ENCODE measurements at places on chromosomes 1 and 21. TPM values are rescaled to one million over a fixed set of nuclear protein-coding genes. Genes with fewer than 3 reads are reported as not detected.

CNR2 gene
- not detected for total RNA-seq

OLFML3 gene
- 0.10 TPM for total RNA-seq

UBE2J2 gene
- 49.7 TPM for total RNA-seq

RCSD1 gene
- 27.9 TPM for total RNA-seq

MIXL1 gene
- not detected for total RNA-seq

HSD3B1 gene
- total RNA-seq: not detected

LCE2B gene
- total RNA-seq: not detected

CFHR1 gene
- total RNA-seq: not detected

ARTN gene
- not detected for total RNA-seq

CELA3A gene
- not detected for total RNA-seq

- no peak for DNase-seq
Observed at GRCh38 chr1:245537992-245538391, 383.2 kb downstream of the KIF26B start.

- no peak for DNase-seq
Observed at GRCh38 chr1:211603191-211603701, 24.3 kb upstream of the SLC30A1 start.

DNA sequence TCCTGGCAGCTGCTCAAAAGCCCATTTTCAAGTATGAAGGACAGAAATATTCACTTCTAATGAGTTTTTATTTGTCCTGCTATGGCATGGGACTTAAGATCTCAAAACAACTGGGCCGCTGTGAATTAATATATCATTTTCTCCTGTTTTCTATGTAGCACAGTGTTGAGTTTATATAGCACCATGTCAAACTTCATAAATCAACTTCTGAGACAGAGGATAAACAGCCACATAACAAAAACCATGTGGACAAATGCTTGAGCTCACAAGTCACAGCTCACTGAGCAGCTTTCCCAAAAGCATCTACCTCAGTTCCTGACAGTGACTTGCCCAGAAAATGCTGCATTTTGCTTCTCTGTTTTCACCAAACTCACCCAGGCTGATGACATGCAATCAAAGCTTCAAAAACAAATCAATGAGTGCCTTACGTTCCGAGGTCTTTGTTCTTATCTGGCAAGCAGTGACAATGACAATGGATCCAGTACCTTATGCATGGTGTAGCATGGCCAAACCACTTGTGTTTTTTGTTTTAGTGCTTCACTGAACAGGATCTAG, 722.6 kb downstream of the LRRIQ3 start:
- DNase-seq: no peak

DNA sequence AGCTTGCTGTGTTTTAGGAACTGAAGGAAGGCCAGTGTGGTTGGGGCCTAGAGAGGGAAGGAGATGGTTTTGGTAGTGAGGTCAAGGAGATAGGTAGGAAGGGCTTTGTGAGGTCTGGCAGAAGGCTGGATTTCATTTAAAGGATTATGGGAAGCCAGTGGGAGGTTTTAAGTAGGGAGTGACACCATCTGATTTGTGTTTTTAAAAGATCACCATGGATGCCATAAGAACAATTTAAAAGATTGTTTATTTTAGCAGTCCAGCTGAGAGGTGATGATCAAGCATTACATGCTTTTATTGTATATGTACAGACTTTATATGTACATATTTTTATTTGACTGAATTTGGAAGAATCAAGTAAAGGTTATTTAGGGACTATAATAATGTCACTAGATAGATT, 26.4 kb downstream of the RGL1 start:
- no peak for DNase-seq

- no peak for DNase-seq
Observed at GRCh38 chr21:35169574-35169973, 120.5 kb upstream of the RUNX1 start.

- DNase-seq: no peak
Observed at GRCh38 chr1:95326023-95326422, 92.0 kb downstream of the RWDD3 start.

- no peak for DNase-seq
Observed at GRCh38 chr1:200671235-200671786, 1.6 kb upstream of the DDX59 start.

- DNase-seq: no peak
Observed at GRCh38 chr1:43129426-43129825, 42.7 kb downstream of the EBNA1BP2 start.

GRCh38 chr21:42027085-42027821, 17.1 kb upstream of the ZBTB21 start:
- no peak for DNase-seq

- DNase-seq: no peak
Observed at GRCh38 chr1:41882068-41882477, 36.6 kb downstream of the HIVEP3 start.

DNA sequence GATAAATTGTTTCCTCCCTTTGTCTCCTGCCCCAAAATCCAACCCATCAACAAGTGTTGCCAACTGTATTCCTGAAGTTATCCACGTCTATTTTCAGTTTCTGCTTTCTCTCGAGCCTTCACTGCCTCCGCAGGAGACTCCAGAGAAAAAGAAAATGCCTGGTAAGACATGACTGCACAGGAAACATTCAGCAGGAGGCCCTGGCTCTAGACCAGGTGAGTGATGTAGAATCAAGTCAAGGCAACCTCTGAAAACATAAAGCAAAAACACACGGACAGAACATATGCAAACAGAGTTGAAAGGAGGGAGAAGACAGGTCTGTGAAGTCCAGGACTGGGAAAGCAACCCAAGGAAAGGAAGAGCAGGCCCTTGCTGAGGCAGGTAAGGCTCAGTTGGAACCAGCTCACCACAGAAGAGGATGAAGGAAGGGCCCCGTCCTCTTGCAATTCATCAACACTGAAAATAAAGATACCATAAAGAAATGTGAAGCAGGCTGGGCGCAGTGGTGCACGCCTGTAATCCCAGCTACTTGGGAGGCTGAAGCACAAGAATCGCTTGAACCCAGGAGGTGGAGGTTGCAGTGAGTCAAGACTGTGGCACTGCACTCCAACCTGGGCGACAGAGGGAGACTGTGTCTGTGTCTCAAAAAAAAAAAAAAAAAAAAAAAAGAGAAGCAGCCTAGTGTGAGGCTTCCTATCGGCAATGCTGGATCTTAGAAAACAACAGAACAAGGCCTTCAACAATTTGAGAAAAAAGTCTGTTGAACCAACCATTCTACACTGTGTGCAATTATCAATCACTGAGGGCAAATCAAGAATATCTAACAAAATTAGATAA, 8.8 kb downstream of the NOL9 start:
- peak; percentile 43 for DNase-seq

- DNase-seq: no peak
Observed at GRCh38 chr1:228869312-228869824, 134.1 kb downstream of the RHOU start.

- no peak for DNase-seq
Observed at GRCh38 chr1:156951371-156951770, 30.9 kb downstream of the LRRC71 start.

- no peak for DNase-seq
Observed at GRCh38 chr1:202179828-202180750, 13.5 kb upstream of the LGR6 start.

DNA sequence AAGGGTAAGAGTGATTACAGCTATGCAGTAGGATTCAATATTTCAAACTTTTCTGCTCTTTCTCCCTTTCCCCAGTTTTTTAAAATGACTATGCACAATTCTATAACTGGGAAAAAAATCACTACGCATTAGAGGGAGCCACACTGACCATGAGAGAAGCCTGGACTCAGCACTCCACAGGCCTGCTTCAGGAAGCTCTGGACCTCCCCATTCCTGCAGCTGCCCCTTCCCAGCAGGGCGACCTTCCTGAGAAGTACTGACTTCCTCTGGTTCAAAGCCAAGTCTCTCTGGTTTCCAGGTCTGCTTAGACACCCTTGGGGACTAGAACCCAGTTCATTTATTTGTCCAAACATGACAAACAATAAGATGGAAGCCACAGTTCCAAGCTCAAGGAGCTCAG, 42.0 kb upstream of the CLSTN1 start:
- no peak for DNase-seq

- DNase-seq: no peak
Observed at GRCh38 chr1:28343405-28343804, 14.6 kb downstream of the MED18 start.

DNA sequence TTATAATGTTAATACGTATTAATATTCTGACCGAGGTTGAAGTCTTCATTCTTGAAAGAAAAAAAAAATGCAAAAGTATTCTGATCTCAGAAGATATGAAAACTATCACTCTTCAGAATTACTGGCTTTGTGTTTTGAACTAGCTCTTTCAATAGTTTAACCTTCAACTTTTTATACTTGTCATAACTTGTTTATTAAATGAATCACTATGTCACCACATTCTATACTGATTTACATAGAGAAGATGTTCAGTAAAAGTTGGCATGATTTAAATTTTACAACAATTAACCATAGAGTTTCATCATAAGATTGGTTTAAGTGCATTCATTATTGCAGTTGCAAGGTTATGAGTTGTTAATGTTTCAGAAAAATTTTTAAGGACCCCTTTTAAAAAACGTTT, 57.3 kb downstream of the HS2ST1 start:
- DNase-seq: no peak

DNA sequence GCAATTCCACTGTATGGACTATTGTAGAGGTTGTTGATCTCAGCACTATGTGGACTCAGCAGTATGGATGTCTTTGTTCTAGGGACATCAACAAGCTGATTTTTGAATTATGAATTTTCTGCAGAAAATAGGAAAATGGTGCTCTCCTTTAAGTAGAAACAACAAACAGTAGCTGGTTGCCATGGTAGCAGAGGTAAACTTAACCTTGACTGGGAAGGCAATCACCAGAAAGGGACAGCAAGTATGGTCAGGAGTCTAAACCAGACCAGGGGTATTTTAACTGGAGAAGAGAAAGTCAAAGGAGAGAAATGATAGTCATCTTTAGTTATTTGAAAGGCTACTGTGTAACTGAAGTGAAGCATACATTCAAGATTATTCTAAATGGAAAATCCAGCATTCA, 22.3 kb downstream of the WLS start:
- no peak for DNase-seq

DNA sequence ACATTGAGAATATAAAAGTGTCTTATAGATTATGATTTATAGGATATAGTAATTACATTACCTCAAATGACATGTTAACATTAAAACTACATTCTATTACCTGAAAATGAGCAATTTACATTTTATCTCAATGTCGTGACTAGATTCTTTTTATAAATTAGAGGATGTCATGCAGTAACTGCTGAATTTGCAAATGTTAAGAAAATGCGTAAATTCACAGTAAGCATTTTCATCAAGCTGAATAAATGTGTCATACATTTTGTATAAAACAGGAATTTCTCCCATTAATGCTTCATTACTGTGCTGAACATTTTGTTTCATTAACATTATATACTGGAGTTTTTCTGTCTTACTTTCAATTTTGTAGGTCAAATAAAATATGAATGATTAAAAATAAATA, 1460.7 kb upstream of the B3GALT2 start:
- DNase-seq: no peak

DNA sequence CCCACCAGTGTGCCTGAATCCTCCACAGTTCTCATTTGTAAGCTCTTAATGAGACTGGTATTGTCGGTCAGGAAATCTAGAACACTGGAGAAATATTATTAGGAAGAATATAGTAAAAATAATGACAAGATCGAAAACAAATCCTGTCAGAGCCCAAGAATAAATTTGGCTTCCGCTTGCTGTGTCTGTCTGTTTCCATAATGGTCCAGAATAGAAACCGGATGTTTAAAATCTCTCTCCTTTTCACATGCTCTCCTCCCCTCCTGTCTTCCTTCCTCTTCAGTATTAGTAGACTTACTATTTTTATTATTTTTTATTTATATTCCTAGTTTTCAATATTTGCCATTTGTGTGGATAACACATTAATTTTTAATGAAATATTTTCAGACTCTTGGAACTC, 187.7 kb downstream of the SDCCAG8 start:
- DNase-seq: no peak

GRCh38 chr1:111505641-111506119, 2.2 kb upstream of the ADORA3 start:
- DNase-seq: peak; percentile 56

DNA sequence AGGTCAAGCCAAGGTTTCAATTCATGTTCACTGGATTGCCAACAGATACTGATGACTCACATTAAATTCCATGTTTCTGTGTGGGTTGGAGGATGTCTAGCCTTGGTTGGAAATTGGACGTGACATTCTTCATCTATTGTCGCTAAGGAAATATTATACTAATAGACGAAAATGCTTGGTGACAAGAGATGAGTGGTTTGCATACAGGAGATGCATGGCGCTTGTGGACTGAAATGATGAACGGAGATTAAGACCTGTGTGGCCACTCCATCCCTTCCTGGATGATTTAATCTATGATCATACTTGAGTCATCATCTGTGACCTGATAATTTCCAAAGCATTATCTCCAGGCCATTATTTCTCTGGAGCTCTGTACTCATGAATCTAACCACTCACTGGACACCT, 97.0 kb upstream of the CD34 start:
- DNase-seq: no peak

DNA sequence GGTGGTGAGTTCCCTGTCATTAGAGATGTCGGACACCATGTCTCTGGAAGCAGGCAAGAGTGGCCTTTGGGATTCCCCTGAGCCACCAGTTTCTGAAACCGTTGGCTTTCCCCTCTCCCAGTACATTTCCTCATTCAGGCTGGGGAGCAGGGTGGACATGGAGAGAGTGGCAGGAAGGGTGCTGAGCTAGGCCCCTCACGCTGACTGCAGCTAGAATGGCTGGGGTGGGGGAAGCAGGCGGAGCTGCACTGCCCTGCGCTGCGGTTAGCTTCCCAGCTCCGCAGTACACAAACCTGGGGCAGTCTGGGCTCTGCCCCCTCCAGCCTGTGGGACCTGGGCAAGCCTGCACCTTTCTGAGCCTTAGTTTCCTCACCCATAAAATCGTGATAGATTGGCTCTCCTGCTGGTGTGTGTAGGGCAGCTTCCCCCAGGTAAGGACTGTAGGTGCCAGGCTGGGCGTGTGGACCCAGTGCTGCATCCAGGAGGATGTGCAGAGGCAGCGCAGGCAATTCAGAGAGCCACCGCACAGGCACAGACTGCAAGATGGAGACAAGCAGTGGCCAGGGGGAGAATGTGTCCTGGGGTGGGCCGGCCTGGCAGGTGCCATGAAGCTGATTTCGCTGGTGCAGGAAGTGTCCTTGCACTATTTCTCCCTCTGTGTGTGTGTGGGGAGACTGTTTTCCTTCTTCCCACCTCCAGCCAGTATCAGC, 3.0 kb downstream of the PLA2G2F start:
- no peak for DNase-seq

GRCh38 chr1:70509996-70510876, 99.2 kb downstream of the CTH start:
- no peak for DNase-seq
